ENCODE measurements at places on chromosomes 6 and 20.
A peak's percentile ranks its signal among the peaks of the same experiment; 100 is the strongest.

- DNase-seq = no peak
Measured at GRCh38 chr20:56204206-56204605, 44.3 kb upstream of the MC3R start.

- DNase-seq = no peak
Measured at GRCh38 chr6:157570752-157571151, 189.8 kb downstream of the ZDHHC14 start.

DNA sequence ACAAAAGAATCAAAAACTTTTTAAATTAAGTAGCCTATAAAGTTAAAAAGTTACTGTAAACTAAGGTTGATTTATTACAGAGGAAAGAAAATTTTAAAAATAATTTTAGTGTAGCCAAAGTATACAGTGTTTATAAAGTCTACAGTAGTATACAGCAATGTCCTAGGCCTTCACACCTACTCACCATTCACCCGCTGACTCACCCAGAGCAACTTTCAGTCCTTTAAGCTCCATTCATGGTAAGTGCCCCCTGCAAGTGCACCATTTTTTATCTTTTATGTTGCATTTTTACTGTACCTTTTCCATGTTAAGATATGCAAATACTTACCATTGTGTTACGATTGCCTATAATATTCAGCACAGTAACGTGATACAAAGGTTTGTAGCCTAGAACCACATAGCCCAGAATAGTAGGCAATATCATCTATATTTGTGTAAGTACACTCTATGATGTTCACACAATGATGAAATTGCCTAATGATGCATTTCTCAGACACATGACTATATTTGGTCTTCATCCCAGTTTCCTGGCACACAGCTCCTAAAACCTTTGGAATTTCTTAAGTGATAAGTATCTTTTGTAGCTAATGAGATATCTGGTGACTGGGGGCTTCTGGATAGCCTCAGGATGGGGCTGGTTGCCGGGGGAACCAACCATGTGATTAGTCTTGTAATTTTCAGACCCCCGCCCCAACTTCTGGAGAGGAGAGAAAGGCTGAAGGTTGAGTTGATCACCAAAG, 111.0 kb downstream of the MRPL14 start:
- no peak for DNase-seq

GRCh38 chr6:41170547-41171160, 7.7 kb upstream of the TREM2 start:
- no peak for DNase-seq

GRCh38 chr6:151826517-151827142, 19.1 kb downstream of the ESR1 start:
- no peak for DNase-seq

GRCh38 chr20:16848061-16848460, 99.9 kb downstream of the OTOR start:
- DNase-seq = no peak

- no peak for DNase-seq
Measured at GRCh38 chr20:16952965-16953364, 204.8 kb downstream of the OTOR start.

DNA sequence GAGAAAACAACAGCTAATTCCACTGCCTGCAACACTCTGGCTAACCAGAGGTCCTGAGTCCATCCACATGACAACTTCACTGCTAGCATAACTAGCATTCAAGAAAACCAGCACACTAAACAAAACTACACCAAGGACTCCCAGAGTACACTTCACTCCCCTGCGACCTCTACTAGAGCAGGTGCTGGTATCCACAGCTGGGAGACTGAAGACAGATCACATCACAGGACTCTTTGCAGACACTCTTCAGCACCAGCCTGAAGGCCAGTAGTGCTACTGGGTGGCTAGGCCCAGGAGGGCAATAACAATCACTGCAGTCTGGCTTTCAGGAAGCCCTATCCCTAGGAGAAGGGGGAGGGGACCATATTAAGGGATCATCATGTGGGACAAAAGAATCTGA, 54.4 kb upstream of the MYB start:
- no peak for DNase-seq

GRCh38 chr6:136511926-136512325, 38.3 kb downstream of the MAP7 start:
- no peak for DNase-seq

DNA sequence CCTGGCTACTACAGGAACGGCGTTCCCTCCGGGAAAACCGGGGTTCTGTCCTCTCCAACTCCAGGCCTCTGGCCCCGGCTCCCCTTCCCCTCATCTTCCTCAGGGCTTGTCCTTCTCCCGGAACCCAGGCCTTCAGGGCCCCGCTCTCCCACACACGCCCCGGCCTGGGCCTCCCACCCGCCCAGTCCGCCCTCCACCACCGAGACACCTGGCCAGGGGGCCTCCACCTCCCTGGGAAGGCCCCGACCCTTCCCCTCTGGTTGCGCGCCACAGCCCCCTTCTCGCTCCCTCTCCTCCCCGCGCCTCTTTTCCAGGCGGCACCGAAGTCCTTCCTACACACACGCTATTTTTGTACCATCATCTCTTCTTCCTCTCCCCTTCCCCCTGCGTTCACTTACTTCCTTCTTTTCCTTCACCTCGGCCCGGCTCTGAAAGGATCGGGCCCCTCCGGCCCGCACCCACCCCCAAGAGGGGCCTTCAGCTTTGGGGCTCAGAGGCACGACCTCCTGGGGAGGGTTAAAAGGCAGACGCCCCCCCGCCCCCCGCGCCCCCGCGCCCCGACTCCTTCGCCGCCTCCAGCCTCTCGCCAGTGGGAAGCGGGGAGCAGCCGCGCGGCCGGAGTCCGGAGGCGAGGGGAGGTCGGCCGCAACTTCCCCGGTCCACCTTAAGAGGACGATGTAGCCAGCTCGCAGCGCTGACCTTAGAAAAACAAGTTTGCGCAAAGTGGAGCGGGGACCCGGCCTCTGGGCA, 1.3 kb upstream of the SIRPA start:
- no peak for DNase-seq

GRCh38 chr6:157291356-157291755, 32.0 kb downstream of the TMEM242 start:
- no peak for DNase-seq

DNA sequence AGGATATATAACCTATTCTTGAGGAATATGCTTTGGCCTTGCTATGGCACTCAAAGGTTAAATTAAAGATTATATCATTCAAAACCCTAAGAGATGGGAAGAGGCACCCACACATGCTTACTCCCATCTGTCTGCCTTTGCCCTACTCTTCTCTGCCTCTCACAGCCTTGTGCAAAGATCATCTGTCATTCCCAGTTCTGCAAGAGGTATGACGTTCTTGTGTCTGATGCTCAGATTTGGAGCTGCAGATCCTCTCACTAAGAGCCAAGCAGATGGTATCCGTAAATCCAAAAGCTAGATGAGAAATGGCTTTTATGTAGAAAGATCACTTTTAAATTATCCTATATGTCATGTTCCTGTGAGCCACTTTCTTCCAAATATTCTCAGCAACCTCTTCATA, 112.0 kb downstream of the GPR63 start:
- no peak for DNase-seq

DNA sequence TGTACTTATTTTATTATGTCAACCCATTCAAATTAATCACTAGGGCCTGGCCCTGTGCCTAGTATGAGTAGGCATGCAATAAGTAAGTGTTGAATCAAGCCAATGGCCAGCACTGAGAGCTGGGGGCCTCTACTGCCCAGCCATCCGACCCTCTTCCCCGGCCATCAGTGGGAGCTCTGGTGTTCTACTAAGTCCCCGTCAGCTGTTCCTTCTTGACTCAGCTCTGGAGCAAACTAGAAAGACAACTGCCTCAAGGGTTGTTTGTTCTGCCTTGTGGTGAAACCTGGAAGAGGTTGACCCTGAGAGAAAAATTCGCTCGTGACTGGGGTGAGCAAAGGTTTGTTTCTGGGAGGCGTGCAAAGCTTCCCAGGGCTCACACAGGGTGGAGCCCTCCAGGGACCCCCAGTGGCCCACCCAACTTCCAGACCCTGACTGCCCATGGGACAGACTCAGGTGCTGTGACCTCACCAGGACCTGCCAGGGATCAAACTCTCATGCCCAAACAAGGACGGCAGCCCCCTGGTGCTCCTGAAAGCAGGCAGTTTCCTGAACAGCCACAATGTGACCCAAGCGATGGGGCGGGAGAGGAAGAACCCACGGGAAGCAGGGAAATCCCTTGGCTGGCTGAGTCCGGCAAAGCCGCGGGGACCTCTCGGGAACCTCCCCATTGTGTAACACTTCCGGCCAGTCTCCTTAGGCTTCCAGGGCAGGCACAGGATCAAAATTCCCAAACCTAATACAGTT, 50.4 kb downstream of the BANF2 start:
- no peak for DNase-seq

DNA sequence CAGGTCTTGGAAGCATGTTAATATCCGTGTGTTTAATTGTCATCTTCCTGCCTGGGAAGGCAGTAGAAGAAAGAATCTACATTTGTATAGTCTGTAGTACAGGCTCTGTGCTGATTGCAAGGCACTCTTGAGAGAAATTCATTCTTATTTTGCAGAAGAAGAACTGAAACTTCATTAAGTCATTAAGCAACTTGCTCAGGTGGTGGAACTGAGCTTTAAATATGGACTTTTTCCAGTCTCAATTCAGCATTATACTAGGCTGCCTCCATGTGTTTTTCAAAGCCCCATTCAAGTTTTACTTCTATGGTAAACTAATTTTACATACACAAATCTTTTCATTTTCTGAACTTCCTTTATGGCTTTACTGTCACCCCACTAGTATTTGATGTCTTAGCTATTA, 18.7 kb downstream of the ZNF451 start:
- no peak for DNase-seq

DNA sequence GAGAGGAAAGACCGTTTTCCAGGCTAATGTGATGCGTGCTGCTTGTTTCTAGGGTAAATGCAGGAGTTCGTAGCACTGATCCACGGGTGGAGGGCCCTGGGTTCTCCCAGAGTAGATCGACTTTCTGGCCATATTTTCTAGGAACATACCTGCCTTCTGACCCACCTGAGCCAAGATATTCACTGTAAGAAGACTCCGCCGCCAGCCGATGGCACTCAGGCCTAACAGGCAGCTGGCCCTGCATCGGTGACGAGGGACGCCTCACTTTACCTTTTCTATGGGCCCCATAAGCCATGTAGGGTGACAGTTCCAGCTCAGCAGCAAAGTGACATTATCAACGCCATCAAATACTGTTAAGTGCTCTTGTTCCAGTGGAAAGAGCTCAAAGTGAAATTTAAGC, 30.2 kb upstream of the FRMD1 start:
- no peak for DNase-seq

DNA sequence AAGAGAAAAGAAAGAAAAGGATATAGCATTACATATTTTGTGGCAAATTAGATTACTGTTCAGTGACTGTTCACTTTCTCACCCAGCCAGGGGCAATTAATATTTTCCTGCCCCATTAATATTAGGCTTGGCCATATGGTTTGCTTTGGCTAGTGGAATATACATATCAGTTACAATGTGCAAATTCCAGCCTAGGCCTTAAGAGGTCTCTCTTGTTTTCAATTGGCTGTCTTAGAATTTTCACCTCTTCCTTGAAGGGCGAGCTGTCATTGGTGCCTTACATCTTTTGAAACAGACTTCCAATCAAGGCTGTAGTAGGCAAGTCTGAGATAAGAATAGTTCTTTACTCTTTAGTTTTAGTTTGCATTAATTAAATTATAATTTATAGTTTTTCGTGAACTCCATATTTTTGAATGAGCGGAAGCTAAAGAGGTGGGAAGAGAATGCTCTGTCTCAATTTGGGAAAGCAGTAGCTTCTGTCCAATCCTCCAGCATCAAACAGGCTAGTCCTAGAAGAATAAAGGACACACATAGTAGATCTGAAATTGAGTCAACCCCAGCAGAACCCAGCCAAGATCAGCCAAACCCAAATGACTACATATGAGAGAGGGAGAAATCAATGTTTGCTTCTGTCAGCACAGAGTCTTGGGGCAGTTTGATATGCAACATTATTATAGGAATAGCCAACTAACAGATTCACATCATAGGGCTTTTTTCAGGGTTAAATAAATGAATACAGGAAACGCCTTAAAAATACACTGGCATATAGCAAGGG, 6.3 kb upstream of the CSNK2A1 start:
- no peak for DNase-seq

DNA sequence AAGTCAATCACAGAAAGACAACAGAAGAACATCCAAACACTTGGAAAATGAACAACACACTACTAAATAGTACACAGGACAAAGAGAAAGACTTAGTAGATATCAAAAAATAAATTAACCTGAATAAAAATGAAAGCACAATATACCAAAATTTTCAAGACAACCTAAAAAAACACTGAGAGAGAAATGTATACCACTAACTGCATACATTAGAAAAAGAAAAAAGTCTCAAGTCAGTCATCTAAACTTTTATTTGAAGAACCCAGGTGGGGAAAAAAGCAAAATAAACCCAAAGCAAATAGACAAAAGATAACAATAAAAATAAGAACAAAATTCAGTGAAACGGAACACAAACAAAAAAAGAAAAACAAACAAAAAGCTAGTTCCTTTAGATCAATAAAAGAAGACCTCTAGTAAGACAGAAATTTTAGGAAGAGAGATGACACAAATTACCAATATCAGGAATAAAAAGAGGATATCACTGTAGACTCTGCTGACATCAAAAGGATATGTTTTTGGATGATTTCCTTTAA, 172.8 kb downstream of the TRIM27 start:
- no peak for DNase-seq

DNA sequence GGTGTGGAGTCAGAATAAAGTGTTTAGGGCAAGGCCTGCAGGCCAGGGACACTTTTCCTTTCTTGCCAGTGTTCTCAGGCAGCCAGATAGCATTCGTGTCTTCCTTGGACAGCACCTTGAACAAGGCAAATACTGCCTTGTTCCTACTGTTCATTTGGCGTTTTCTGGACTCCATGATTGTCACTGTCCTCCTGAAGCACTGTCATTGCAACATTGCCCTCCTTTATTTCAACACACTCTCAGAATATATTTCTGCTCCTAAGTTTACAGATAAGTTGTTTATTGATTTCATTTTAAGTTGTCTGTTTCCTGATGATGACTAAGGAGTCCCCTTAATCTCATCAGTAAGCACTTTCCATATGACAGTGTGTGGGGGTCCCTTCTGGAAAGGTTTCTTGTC, 15.1 kb upstream of the DEF6 start:
- no peak for DNase-seq

GRCh38 chr20:62066339-62066982, 780 bp upstream of the TAF4 start:
- DNase-seq = peak; percentile 26

DNA sequence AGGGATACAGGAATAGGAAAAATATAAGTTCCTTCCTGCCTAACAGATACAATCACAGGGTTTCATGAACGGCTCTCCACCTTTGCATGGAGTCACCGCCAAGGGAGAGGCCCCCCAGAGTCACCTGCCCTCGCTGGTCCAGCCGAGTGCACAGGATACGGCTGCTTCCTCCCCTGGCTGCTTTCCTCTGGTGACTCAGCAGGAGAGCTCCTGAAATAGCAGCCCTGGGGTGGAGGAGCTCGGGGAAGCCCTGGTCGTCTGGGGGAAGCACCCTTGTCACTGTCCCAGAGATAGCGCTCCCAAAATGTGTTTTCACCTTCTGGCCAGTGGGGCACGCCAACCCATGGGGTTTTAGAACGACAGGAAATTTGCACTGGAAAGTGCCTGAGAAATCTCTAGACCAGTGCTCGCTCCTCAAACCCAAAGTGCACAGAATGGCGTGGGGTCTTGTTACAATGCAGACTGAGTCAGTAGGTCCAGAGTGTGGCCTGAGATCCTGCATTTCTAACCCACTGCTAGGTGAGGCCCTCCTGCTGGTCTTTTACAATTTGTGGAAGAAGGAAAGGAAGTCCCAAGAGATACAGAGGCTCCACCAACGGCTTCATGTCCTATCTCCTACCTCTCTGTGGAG, 35.9 kb upstream of the FAM50B start:
- no peak for DNase-seq

Data from effector CD4-positive, alpha-beta T cell (primary cell).